ENCODE measurements at places on chromosomes 7 and 10.

GRCh38 chr7:148546857-148547256, 43.7 kb upstream of the C7orf33 start:
- no peak for DNase-seq

GRCh38 chr10:61606959-61607907, 55.5 kb upstream of the CABCOCO1 start:
- DNase-seq, result no peak

GRCh38 chr7:95777269-95777668, 4.9 kb downstream of the DYNC1I1 start:
- no peak for DNase-seq

- DNase-seq, result no peak
Observed at GRCh38 chr7:131011432-131011742, 277.4 kb upstream of the KLF14 start.

GRCh38 chr10:110170142-110170971, 37.0 kb upstream of the MXI1 start:
- no peak for DNase-seq

GRCh38 chr7:104851268-104851667, 162.7 kb upstream of the KMT2E start:
- DNase-seq, result no peak

DNA sequence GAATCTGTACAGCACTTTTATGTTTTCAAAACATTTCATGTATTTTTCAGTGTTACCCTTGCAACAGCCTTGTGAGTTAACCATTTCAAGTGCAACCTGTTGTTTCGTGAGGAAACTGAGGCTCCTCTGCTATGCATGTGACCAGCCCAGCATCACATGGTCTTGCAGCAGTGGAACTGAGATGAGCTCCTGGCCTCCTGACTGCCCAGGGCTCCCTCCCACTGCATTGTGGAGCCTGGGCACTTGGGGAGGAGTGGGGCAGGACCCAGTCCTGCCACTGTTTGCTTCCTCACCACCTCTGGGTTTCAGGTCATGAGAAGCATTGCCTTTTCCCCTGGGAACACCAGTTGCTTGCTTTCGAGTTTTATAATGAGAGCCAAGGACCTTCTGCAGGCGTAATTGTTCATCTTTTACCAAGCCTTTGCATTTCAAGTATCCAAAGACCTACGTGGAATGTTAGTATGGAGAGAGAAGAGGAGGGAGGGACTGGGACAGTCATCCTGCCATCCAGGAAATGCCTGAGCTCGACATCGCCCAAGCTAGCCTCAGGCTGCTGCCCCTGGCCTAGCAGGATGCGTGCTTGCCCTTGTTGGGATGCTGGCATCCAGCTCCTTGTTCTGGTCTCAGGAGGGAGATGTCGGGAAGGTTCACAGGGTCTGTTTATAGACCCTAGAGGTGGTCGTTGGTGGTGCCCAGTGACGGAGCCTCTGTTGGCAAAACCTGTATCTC, 32.3 kb upstream of the BHLHA15 start:
- DNase-seq, result no peak

- no peak for DNase-seq
Observed at GRCh38 chr7:73919694-73920375, 58.9 kb downstream of the TMEM270 start.

GRCh38 chr10:131860806-131861440, 39.9 kb upstream of the PPP2R2D start:
- DNase-seq, result no peak

DNA sequence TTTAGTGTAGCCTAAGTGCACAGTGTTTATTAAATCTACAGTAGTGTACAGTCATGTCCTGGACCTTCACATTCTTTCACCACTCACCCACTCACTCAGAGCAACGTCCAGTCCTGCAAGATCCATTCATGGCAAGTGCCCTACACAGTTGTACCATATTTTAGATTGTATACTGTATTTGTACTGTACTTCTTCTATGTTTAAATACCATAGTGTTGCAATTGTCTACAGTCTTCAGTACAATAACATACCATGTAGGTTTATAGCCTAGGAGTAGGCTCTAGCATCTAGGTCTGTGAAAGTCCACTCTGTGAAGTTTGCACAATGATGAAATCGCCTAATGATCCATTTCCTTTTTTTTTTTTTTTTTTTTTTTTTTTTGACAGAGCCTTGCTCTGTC, 12.0 kb downstream of the EEPD1 start:
- DNase-seq, result no peak

DNA sequence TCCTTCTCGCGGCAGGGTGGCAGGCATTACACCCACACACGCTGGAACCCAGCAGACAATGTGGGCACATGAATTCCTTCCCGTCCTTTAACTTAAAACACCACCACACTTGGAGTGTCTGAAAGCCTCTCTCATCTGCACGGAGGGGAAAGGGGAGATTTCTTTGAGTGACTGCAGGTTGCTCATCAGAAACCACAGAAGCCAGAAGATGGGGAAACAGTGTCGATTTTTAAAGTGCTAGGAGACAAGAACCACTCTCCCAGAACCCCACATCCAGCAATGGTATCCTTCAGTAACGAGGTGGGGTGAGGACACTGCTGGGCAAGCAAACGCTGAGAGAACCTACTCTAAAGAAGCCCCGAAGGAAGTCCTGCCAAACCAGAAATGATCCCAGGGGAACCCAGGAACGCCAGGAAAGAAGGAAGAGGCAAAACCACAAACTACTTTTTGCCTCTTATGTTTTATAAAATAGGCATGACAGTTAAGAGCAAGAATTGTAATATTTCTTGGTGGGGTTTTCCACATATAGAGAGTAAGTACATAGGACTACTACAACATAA, 254.3 kb downstream of the ELFN1 start:
- DNase-seq, result no peak

DNA sequence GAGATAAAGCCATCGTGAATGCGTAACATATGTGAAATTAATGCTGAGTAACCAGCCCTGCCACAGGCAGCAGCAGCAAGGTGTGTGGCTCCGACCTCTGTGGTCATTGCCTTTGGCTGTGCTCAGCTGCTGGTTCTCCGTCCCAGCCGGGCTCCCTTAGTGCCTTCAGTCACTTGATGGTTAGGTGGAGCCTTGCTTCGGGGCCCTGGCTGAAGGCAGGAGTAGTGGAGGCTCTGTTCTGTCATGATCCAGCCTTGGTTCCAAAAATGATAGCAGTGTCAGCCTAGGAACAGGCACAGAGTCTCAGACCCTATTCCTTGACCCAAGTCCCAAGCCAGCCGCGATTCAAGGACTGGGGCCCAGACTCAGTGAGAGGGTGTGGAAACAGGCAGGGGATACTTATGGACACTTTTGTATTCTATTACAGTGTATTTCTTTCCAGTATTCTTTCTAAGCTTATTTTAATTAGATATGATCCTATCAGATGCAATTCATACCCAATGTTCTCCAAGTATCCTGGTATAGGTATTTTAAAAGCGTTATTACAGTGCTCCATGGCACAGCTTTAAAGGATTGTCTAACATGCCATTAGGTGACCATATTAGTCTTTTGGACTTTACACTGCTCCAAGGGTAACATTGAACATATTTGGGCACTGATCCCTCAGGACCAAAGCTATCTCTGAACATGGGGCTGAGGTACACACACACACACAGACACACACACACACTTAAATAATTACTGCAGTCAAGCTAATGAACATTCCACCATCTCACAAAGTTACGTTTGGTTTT, 9.0 kb downstream of the SCART1 start:
- DNase-seq, result no peak

DNA sequence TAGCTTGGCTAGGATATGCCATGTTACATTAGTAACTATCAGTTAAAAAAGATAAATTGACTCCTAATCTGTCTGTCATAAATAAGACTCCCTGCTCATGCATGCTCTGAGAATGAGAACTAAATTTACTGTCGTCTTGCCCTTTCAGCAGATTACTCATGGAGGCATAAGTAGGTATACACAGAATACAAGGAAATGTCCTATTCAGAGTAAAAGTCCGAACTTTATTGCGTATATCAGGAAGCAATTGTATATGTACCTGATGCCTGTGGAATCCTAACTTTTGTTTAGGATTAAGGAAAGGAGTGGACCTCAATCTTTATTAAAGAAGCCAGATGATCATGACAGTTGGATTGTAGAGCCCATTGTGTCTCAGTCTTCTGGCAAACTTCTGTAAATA, 118.6 kb downstream of the THSD7A start:
- no peak for DNase-seq

DNA sequence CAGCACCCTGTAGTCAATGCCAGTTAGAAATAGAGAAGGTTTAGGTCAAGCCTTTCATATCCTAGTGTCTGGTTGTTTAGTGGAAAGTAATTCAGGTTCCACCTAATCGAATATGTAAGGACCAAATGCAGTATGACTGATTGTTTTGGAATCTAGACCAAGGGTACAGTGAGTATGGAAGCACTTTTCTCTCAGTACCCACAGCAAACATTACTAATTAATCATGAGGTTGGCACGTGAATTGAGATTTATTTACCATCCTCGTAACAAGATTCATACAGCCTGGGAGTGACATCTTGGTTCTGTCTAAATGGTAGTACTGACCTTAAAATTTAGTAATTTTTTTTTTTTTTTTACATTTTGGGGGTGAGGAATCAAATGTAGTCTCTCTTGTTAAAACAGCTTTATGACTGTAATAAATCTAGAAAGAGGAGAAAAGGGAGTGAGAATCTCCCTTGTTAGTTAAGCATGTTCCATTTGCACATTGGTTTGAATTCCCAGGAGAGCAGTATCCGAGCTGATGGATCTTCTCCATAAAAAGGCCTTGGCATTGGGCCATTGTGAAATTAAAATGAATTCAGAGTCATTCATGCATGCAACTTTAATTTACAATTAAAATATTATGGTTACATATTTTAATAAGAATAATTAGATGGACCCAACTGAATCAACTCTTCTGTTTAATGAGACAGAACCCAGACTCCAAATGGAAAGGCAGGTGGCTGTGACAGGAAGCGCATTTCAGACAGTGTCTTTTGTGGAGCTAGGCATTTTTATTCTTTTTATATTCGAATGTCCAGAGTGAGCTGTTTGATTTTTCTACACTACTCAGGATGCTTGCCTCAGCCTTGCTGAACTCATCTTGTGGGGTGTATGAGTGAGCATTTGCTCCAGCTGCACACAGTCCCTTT, 57.6 kb downstream of the SNX10 start:
- no peak for DNase-seq

- DNase-seq, result peak; percentile 51
Observed at GRCh38 chr10:21724687-21725367, 190.8 kb downstream of the MLLT10 start.

- no peak for DNase-seq
Observed at GRCh38 chr7:144164784-144165183, 18.5 kb upstream of the CTAGE4 start.

- DNase-seq, result no peak
Observed at GRCh38 chr7:112470194-112470593, 10.6 kb upstream of the LSMEM1 start.

DNA sequence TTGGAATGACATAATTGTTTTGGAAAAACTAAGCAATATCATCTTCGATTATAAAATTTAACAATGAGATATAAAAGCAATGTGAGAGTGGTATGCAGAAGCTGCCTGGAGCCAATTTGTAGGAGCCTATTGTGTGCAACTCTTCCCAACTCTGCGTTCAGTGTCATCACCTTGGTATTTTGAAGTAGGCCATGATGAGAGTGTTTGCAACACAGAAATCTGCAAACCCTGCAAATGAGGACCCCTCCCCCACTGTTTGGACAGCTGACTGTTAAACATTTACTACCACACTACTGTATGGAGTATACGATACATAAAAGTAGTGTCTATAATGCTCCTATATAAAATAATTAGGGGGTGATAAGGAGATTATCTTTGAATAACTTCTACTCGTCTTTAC, 531.3 kb downstream of the ATRNL1 start:
- no peak for DNase-seq

DNA sequence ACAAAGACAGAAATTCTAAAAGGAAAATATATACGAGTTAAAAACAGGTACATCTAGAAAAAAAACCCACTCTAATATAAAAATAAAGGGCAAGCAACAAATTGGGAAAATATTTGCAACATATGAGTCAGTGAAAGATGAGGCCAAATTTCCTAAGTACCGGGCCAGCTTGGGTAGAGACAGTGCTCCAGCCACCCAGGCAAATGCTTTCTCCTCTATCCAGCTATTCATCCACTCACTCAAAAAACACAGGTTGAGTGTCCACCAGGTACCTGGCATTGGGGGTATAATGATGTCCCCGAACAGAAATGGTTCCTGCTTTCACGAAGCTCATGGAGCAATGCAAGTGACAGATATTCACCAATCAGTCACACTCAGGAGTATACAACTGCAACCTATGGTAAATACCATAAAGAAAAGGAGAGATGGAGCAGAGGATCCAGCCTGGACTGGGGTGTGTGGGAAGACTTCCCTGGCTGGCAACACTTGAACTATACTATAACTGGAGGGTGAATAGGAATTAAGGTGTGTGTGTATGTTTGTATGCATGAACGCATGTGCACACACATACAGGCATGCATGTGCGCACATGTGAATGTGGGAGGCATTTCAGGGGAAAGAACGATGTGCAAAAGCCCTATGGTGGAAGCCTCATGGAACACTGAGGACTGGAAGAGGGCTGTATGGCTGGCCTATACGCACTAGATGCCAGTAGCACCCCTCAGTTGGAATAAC, 2.3 kb downstream of the ARHGAP22 start:
- DNase-seq, result no peak

DNA sequence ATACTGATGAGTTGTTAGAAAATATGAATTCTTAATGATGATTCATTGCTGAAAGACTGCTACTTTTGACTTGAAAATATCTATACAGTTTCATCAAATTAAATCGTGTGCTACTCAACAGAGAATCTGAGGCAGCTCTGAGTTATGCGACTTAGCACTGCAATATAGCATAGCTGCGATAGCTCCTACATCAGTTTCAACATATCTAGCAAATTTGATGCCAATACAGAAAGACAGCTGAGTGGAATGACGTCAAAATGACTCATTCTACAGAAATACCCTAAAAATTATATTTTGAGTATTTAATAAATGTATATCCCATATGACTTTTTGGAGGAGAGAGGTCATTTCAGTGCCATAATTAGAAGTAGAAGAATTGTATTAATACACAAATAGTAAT, 1.1 kb upstream of the TARP start:
- no peak for DNase-seq

- no peak for DNase-seq
Observed at GRCh38 chr10:66931949-66932343, 6.1 kb downstream of the LRRTM3 start.

DNA sequence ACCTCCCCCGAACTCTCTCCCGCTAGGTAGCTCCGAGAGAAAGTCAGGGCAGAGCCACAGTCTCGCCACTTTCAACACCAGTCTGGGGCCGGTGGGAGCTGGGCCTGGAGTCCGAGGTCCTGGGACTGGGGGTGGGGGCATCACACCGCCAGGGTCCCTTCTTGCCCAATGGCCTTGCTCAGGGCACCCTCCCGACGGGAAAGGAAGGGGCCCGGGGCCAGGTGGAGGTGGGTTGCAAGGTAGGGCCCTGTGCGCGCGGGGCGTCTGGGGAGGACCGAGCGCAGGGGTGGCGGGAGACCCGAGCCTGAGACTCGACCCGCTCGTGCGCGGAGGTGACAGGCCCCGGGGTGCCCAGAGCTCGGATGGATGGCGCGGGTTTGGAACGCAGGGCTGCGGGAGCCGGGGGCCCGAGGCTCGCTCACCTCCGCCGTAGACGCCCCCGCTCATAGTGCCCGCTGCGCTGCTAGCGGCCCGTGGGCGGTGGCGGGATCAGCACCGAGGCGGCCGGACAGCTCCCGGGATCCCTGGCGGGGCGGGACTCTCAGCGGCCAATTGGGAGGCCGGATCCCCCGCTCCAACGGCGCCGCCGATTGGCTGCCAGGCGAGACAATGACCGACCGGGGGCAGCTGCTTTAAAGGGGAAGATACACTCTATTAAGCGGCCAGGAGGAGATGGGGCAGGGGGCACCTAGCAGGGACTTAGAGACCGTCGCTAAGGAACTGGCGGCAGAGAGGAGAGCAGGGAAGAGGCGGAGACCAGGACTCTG, at the start of gene ACTL6B:
Gene ACTL6B, minus strand, starts transcription at position 541 of the 767 bp plus-strand sequence. Its CDS starts 94 bp downstream, at position 447.
- peak; percentile 35 for DNase-seq

Measured in activated CD4-positive, alpha-beta T cell treated with anti-CD3 and anti-CD28 coated beads, Interleukin-2, Interleukin-4, amounts not matched to agents 100 ng/mL and 50 ng/mL, durations not matched to agents 16 hours and 8 hours (primary cell).